ENCODE measurements at places on chromosomes 11 and 22.

GRCh38 chr11:131889146-131889577 lies 518.7 kb downstream of the NTM start:
- no peak for DNase-seq

DNA sequence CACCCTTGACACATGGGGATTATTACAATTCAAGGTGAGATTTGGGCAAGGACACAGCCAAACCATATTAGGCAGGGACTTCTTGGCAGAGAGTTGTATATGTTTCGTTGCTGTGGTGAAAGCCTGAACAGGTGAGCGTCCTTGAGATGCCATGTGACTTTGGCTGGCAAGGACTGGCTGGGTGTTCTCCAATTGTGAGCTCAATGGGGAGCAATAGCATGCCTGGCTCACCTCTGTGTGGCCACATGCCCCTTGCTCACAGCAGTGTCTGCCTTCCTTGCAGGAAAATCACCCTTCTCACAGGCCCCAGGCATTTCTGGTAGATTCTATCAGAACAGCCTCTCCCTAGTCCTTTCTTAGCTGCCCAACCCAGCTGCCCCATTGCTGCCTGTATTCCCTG lies 105.5 kb downstream of the PARVA start:
- no peak for DNase-seq

DNA sequence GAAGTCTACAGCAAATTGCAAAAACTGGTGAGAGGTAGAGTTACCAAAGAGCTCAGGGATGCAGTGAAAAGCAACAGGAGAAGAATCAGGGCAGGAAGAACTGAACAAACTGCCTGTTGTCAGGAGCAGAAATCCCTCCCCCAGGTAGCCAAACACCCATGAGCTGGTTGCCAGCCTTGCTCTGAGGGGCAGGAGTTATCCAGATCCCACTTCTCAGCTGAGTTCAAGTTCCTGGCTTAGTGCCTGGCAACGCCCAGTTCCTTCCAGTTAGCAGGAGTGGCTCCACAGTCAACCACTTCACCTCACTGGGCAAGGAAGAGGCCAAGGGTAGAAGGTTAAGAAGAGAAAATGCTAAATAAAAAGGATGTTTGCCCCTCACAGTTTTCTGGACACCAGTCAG lies 1.9 kb upstream of the MPZL2 start:
- no peak for DNase-seq

DNA sequence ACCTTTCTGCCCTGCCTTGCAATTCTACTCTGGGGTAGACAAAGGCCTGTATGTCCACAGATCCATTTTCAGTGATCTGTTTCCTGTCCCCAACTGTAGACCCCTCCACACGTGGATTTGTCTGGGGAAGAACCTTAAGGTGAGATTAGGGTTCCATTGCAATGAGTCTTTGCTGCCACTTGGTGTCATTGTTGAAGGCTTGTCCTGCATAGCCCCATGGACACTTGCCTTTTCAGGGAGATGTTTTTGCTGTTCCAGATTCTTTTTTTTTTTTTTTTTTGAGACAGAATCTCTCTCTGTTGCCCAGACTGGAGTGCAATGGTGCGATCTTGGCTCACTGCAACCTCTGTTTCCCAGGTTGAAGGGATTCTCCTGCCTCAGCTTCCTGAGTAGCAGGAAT lies 21.8 kb downstream of the SERPING1 start:
- DNase-seq = no peak

DNA sequence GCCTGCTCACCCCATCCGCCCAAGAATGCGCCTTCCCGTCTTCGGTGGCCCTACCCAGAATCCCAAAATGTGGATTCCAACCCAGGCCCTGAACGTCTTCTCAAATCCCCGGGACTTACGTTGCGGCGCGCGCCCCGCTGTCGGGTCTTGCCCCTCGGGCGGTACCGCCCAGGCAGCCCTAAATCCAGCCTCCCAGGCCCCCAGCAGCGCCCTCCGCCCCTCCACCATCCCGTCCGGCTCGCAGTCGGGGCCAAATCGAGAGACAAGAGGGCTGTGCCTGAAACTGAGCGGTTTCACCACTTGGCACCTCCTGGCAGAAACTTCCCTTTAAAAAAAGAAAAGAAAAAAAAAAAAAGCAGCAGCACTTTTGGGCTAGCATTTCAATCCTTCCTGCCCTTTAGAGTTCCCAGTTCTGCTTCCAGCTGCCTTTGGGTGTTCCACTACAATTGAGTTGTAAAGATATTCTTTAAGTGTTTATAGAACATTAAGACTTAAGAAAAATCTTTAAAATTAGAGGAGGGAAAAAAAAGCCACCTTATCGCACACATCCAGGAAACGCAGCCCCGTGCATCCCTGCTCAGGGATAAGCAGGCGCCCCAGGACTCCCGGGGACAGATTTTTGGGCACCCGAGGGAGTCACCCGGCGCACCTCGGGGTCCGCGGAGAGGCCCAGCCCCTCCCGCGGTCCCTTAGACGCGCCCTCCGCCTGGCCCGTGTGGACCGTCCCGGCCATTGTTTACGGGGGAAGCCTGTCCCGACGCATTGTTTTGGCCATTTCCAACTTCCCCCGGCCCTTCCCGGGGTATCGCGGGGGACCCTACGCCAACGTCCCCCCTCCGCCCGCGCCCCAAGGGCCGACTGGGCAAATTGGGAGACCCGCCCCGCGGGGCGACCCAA lies 57.6 kb downstream of the KCNJ4 start:
- DNase-seq = no peak

DNA sequence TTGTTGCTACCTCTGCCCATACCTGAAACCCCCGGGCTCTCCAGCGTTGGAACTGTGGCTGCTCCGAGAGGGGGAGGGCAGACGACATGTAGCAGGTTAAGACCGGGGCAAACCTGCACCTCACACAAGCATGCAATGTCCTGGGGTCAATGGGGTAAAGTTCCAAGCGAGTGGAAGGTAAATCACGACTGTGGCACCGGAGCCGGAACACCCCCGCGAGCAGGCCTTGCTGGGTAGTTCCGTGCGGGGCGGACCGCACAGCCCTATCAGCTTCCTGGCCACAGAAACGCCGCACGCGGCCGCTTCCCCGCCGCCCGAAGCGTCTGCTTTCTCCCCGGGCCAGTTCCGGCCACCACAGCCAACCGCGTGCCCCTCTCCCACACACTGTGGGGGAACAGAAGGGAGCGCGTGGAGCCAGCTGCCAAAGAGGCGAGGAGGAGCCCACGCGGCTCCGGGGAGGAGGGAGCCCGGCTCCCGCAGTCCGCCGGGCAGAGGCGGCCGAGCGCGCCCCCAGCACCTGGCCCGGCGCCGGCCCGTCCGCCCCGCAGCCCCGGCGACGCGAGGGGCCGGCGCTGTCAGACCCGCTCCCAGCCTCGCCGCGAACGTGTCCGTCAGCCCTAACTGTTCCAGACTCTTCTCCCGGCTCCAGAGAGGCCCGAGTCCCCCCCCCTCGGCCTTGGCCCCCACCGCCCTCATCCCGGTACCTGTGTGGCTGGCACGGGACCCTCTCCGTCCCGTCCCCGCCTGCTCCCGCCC lies 1.6 kb downstream of the SPTBN2 start:
- no peak for DNase-seq

DNA sequence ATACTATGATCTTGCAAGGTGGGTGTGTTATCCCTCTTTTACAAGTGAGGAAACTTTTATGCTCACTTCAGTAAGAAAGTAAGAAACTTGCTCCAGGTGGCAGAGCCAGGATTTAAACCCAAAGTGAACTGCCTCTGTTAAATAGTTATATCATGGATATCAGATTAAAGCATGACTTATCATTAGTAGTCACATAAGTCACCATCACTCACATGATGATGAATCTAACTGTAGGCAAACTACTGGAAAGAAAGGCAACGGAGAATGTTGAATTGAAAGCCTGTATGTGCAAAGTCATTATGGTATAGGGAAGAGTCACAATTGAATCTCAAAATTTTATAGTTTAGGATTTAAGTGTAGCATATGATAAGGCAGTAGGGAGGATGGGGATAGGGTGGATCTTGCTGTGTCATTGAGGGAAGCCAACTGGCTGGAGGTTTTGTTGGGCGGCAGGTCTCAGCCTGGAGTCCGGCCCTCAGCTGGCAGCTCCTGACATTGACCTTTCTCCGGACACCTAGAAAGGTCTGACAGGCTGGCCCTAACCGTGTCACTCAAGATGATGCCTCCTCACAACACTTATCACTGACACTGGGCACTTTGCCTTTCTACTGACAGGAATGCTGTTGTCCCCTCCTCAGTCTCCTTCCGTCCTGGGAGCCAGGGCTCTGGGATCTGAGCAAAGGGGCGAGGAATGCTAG lies 98.3 kb downstream of the EMSY start:
- no peak for DNase-seq

- DNase-seq = no peak
These were observed 35.2 kb upstream of the CLDN5 start for GRCh38 chr22:19559324-19559811.

GRCh38 chr11:125192183-125192582 lies 27.6 kb downstream of the PKNOX2 start:
- no peak for DNase-seq

GRCh38 chr11:106087815-106088435 lies 10.5 kb downstream of the AASDHPPT start:
- DNase-seq = peak; percentile 23

DNA sequence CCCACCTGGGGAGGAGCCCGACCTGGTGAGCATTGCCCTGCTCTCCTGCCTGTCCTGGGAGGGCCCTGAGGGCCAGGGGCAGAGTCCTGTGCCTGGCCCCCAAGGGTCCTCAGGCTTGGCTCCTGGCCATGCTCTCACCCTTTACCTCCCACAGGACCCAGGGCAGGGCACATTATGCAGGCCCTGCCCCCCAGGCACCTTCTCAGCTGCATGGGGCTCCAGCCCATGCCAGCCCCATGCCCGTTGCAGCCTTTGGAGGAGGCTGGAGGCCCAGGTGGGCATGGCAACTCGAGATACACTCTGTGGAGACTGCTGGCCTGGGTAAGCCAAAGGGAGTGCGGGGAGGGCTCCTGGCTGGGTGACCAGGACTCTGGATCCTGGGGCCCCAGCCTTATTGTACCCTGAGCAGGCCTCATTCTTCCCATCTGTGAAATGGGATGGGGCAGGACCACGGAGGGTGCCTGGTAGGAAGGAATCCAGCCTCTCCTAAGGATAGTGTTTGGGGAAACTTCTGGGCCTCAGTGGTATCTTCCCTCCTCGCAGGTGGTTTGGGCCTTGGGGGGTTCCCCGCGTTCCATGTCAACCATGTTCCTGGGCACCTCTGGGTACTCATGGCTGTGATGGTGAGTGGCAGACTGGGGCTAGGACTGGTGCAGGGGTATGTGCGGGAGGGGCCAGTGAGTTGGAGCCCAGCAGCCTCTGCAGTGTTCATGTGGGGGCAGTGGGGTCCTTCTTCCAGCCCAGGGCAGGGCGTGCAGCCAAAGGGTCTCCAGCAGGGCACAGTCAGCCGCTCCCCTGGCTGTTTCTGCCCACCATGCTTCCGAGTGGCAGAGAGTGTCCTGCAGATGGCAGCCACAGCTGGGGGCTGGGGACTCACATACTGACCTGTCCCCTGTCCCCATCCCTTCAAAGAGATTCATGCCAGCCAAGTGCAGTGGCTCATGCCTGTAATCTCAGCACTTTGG lies 14.7 kb downstream of the RELT start:
- DNase-seq = no peak

DNA sequence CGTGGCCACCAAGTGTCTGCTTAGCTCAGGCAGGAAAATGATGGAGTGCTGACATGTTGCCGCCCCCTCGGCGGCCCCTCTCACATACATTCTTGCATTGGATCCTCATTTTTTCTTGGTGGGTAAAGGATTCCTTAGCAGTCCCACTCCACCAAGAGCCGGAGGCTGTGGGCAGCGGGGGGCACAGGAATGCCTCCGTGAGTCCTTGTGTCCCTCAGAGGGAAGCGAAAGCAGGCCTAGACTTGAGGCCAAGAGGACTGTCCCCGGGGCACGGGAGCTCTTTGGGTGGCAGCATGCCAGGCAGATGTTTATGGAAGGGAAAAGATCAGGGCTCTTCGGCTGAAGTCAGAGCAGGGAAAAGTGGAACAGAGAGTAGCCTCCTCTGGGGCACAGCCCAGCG lies 21.6 kb downstream of the LRFN4 start:
- DNase-seq = no peak

DNA sequence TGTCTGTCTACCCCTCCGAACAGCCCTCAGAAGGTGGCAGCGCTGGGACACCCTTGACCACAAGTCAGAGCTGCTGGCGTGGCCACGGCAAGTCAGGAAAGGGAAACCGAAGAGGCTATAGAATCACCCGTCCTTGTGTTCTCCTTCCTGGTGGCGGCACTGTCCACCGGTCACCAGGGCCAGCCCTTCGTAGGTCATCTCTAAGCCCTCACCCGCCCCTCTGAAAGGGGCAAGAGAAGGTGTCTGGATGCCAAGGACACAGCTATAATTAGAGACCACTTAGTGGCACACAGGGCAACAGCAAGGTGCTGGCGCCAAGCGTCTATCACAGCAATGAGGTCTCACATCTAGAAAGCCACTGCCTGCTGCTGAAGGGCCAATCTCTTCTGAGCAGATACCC lies 320.9 kb downstream of the SHANK2 start:
- no peak for DNase-seq

DNA sequence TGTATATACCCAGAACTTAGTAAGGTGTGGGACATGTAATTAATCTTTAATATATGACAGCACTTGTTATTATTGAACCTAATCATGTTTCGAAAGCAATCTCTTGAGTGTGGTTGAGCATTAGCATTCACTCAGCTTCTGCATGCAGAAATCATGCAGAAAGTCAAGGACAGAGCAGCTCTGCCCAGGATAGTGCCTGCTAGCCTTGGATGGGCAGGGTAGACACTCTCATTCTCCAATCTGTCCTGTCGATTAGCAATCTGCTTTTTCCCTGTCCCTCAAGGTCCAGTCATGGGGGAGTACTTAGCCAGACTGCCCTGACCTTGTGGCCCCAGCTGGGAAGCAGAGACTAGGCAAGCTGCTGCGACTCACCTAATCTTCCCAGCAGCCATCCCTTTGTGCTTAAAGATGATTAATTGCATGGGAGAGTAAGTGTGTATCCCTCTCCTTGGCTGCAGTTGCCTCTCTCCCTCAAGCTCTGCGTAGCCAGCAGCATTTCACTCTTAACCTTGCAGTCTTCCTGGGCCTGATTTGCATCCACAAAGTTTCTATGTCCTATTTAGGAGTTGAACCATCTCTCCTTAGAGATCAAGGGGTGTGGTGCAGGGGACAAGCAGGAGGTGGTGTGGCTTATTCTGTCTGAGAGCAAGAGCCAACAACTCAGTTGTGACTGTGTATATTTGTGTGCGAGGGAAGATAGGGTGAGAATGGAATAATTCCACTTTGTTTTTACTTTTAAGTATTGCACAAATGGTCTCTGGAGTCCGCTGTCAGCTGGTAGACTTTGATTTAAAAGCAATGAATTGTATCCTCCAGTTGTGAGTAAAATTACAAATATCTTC lies 101.4 kb downstream of the FDX1 start:
- DNase-seq = no peak

GRCh38 chr11:132335311-132335710 lies 964.9 kb downstream of the NTM start:
- DNase-seq = no peak

- no peak for DNase-seq
These were observed 178.5 kb upstream of the ZBED5 start for GRCh38 chr11:11036185-11036847.

DNA sequence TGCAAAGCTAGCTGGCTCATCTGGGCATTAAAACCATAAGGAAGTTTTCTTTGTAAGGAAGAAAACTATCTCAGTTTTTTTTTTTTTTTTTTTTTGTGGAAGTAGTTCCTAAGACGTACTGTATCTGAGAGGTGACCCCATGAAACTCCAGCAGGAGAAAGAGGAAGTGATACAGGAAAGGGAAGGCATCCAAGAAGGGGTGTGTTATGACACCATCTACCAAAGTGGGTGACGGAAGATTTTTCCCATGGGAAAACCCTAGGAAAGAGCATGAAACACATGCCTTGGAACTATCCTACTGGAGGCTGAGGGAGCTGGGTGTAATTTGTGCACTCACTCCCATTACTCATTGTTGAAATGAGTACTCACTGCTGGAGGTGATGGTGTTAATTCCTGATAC lies 63.8 kb upstream of the ARHGAP20 start:
- DNase-seq = no peak

GRCh38 chr22:50542416-50542927 lies 3.2 kb upstream of the KLHDC7B start:
- DNase-seq = no peak

Data from effector CD8-positive, alpha-beta T cell (primary cell).